ENCODE measurements at places on chromosomes 16 and 17. TPM values are rescaled to one million over a fixed set of nuclear protein-coding genes. Genes with fewer than 3 reads are reported as not detected.

GAST gene
- total RNA-seq, result not detected

TNFRSF13B gene
- total RNA-seq, result not detected

SCGB1C2 gene
- total RNA-seq, result not detected

CDH8 gene
- 31.4 TPM for total RNA-seq

ABCC11 gene
- not detected for total RNA-seq

CES1 gene
- 0.34 TPM for total RNA-seq

FOXN1 gene
- total RNA-seq, result not detected

PPP1R27 gene
- not detected for total RNA-seq

NOS2 gene
- 39.7 TPM for total RNA-seq

E2F4 gene
- total RNA-seq, result 35.3 TPM

MATCAP1 gene
- 50.9 TPM for total RNA-seq

NPB gene
- total RNA-seq, result not detected

Data from neural progenitor cell (in vitro differentiated cells).